ENCODE measurements at places on chromosomes 7 and 10.

- DNase-seq: no peak
Measured at GRCh38 chr7:131919920-131920709, 363.7 kb upstream of the PODXL start.

GRCh38 chr7:146660839-146661238 lies 544.2 kb downstream of the CNTNAP2 start:
- no peak for DNase-seq

- no peak for DNase-seq
Measured at GRCh38 chr10:27678166-27678565, 67.5 kb downstream of the MKX start.

DNA sequence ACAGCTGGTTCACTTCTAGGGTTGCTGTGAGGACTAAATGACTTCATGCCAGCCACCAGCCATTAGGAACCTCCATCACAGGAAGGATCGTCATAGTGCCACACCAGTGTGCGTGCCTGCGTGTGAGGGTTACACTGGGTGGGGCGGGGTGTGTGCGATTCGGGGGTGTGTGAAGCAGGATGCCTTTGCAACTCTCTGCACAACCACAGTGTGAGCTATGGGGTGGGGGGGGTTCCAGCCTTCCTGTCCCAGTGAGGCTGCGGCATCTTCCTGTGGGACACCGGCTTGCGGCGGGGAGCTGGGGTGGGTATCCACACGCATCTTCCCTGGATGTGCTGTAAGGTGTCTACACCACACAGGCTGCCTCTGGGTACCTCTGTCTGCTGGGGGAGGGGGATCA lies 6.9 kb upstream of the ELFN1 start:
- no peak for DNase-seq

- DNase-seq: no peak
Measured at GRCh38 chr7:134339475-134339874, 22.7 kb upstream of the SLC35B4 start.

- no peak for DNase-seq
Measured at GRCh38 chr7:41652267-41652666, 50.6 kb downstream of the INHBA start.

GRCh38 chr10:71625445-71626175 lies 94.0 kb downstream of the C10orf105 start:
- no peak for DNase-seq

DNA sequence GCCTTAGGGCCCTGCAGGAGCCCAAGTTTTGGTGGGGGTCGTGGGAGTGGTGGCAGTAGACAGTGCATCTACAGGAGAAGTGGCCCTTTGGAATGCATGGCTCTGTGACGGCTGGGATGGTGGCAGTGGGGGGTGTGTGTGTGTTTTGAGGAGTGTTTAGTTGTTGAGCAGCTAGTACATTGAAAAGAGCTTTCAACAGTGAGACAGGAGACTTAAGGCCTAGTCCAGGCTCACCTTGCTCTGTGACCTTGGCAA lies 27.1 kb downstream of the ZNF775 start:
- DNase-seq: no peak

- DNase-seq: no peak
Measured at GRCh38 chr10:101485681-101486554, 102.1 kb downstream of the POLL start.

GRCh38 chr7:2713370-2713769 lies 25.4 kb downstream of the AMZ1 start:
- DNase-seq: no peak

DNA sequence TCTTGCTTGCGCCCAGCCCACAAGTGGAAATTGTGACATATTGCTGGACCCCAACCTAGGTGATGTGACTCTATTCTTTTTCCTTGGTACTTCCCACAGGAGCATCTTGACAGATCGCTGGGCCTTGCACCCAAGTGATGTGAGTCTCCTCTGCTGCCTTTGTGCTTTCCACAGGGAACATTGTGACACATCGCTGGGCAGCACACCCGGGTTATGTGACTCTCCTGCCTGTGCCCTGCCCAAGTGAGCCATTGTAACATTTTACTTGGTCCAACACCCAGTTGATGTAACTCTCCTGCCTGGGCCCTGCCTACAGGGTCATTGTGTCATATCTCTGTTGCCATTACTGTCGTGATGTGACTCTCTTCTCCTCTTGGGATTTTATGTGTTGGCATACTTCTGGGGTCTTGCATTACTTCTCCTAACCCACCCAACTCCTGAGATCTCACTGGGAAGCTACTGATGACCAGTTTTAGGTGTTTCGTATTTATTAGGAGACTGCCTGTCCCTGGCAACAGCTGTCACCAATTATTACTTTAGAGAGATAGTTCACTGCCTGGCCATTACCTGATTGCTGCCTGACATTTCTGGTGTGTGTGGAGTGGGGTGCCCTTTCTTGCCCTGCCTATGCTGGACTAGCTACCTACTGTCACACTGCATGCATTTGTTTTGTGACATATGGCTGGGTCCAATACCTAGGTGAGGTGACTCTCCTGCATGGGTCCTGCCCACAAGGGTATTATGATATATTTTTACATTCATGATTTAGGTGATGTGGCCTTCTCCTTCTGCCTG lies 45.4 kb upstream of the ZNF680 start:
- DNase-seq: no peak

DNA sequence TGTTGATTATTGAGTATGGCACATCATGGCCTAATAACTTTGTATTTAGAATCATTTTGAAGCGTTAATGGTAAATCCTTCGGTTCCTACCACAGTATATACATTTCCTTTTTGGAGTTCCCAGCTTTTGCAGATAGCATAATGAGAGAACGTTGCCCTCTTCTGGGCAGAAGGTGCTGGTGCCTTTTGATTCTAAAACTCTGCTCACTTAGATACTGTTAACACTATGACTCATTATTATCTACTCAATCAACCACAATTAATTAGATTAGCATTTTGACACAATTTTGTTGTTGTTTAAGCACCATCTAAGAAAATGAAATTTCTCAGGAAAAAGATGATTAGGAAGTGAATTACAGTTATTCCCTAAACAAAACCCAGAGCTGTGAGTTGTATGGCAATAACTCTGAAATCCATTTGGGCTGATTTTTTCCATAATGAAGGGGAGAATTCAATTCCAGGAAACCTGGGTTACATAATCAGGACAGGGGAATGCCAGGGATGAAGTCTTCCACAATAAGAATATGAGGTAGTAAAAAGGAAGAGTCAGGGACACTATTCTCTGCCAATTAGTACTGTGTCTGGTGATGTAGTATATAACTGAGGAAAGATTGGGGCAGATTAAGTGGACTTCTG lies 11.5 kb upstream of the DLD start:
- no peak for DNase-seq

DNA sequence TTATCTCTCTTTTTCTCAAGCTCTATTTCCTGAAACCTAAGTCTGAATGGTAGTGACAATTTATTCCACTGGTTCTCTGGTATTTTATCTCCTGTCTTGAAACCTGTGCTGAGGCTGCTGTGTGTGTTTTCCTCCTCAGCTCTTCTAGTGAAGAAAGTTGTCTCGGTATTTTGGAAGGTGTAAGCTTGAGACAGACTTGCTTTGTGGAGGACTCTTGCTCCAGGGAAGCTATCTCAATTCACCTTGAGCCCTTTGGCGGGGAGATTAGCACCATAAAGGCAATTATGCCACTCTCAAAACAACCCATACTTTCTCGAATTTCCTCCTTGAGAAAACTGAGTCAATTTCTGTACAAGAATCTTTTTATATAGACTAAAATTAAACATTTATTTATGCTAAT lies 141.6 kb downstream of the THSD7A start:
- DNase-seq: no peak

DNA sequence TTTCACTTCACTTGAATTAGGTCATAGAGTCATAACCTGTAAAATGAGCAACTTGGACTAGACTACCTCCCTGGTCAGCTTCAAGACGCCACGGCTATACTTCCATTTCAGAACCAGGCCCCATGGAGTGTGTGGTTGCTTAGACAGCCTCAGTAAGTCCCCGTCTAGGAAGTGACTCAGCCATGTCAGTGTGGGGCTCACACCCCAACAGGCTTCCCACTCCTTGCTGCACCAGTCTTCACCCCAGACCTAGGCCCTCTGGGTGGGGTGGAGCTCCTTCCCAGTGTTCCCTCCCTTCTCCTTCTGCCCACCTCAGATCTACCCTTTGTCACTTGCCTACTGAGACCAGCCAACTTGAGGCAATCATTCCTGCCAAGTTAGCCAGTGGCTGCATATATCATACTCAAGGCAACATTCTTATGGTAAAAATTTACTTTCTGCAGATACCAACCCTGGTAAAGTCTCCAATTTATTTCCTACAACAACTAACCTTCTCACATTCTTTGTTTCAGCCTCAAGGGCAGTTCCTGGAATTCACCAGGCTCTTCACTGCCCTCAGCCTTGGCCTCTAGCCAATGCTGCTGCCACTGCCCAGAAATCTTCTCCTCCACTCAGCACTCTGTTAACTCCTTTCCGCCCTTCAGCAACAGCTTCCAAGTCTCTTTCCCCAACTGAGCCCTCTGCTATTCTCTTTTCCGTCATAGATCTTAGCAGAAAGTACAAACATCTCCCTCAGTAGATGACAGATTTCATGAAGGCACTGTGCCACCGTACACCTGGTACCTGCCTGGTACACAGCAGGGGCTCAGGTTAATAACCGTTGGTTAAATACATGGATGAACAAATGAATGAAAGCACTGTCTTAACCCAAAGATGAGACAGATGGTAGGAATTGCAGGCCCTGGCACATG lies 31.3 kb upstream of the ZNRF2 start:
- no peak for DNase-seq

DNA sequence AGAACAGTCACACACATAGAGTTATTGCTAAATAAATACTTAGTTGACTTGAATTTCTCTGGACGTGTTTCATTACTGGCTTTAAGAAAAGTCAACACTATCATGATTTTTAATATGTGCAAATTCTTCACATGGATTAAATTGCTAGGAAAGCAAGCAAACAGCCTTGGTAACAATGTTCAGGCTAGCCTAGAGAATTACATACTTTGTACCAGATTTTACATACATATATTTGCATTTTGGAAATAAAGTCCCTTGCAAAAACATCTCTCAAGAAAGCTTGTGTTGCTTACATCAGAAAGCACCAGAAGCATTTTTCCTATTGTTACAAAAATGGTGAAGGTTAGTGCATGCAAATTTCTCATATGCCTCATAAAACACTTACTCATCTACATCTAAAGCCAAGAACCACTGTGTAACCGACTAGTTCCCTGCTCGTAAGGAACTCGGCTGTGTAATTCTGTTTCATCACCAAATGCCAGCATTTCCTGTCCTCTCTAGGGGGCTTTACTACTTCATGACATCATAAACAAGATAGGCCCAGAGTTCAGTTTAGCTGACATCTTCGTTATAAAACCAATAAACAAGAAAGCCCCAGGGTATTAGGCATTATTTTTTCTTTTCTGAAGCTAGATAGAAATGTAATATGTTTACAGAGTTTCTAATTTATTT lies 87.8 kb downstream of the CFAP58 start:
- no peak for DNase-seq

GRCh38 chr7:155653803-155654202 lies 9.3 kb downstream of the RBM33 start:
- no peak for DNase-seq

DNA sequence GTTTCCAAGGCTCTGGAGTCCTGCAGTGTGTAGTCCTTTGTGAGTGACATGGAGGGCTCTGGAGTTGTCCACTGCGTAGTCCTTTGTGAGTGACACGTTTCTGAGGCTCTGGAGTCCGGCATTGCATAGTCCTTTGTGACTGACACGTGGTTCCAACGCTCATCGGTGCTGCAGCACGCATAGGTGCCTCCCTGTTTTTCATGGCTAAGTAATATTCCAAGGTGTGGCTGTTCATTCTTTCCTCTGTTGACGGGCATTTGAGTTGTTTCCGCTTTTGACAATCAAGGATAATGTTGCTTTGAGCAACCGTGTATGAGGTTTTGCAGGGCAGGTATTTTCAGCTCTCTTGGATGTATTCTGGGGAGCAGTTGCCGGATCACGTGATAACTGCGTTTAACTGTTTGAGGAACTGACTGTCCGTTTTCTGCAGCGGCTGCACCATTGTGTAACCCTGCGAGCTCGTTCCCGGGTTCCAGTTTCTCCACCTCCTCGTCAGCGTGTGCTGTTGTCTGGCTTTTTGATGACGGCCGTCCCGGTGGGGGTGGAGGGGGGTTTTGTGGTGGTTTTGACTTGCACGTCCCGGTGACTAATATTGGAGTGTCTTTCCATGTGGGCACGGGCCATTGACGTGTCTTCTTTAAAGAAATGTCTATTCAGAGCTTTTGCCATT lies 21.1 kb downstream of the FAM20C start:
- DNase-seq: no peak

DNA sequence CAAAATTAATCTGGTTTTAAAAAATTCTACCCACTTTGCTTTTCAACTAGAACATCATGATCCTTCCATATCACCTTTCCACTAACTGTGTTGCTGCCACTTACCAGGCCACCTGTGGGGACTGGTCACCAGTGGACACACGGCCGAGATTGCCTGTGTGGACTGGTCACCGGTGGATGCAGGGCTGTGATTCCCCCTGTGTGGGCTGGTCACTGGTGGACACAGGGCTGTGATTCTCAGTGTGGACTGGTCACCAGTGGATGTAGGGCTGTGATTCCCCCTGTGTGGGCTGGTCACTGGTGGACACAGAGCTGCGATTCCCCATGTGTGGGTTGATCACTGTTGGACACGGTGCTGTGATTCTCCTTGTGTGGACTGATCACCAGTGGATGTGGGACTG lies 27.0 kb downstream of the UPP1 start:
- DNase-seq: no peak

GRCh38 chr10:93757136-93757535 lies 600 bp upstream of the LGI1 start:
- no peak for DNase-seq

DNA sequence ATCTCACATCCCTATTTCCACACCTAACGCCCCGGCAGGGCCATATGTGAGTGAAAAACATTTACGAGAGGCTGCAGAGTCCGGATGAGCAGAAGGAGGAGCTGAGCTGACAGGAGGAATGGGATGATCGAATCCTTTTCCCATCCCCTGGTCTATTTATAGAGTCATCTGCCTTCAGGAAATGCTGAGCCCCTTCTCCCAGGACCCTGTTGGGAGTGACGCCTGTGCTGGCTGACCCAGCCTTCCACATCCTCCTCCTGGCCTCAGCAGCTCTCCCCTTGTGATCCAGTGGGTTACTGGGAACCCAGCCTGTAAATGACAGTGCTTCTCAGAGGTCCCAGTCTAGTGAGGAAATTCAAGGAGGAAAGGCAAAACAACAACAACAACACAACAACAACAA lies 16.6 kb downstream of the DENND2A start:
- DNase-seq: no peak

DNA sequence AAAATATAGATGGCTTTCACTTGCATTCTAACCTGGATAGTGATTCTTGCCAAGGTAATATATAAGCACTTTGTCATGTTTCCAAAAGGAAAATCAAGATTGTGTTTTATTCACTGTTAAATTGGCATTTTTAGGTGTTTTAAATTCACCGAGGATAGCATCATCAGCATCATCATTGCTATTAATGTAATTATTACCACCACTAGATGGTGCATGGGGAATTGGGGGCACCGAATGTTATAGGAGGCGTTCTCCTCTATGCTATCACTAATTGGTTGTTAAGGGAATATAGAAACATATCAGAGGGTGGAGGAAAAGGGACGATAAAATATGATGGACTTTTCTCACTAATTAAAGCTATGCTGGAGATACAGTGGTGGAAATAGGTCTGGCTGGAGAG lies 95.5 kb downstream of the CELF2 start:
- no peak for DNase-seq

Data from activated CD8-positive, alpha-beta memory T cell treated with anti-CD3 and anti-CD28 coated beads for 48 hours (primary cell).